ENCODE measurements at places on chromosomes 7 and 10. TPM values are rescaled to one million over a fixed set of nuclear protein-coding genes. Genes with fewer than 3 reads are reported as not detected.

PRSS1 gene
- not detected for total RNA-seq

FAM20C gene
- total RNA-seq = 72.9 TPM

RPEL1 gene
- not detected for total RNA-seq

ZNF736 gene
- total RNA-seq = 7.4 TPM

TRAPPC14 gene
- 4.8 TPM for total RNA-seq

COL17A1 gene
- 1.1 TPM for total RNA-seq

SPRN gene
- 1.6 TPM for total RNA-seq

TMEM196 gene
- total RNA-seq = not detected

OPN1SW gene
- not detected for total RNA-seq

NPY4R gene
- 0.07 TPM for total RNA-seq

ATP5F1C gene
- 117 TPM for total RNA-seq

HMX3 gene
- total RNA-seq = not detected

ADIRF gene
- total RNA-seq = 116 TPM

WDR86 gene
- 0.26 TPM for total RNA-seq

POLL gene
- total RNA-seq = 16.5 TPM

PWWP2B gene
- total RNA-seq = 7.8 TPM

ABCB4 gene
- 0.99 TPM for total RNA-seq

LLCFC1 gene
- total RNA-seq = not detected

EFCAB10 gene
- total RNA-seq = 0.13 TPM

ZNF438 gene
- 3.1 TPM for total RNA-seq

FXYD4 gene
- total RNA-seq = not detected

SLC26A5 gene
- total RNA-seq = not detected

C7orf57 gene
- total RNA-seq = not detected

PPP1R3C gene
- 201 TPM for total RNA-seq

GPNMB gene
- 214 TPM for total RNA-seq

THAP5 gene
- total RNA-seq = 22.1 TPM

CFAP43 gene
- total RNA-seq = 0.52 TPM

NEUROG3 gene
- not detected for total RNA-seq

MXI1 gene
- 47.1 TPM for total RNA-seq

AKR1C8 gene
- not detected for total RNA-seq

FOXI2 gene
- not detected for total RNA-seq

ZCCHC24 gene
- 33.8 TPM for total RNA-seq

KAZALD1 gene
- 26.8 TPM for total RNA-seq

Data from smooth muscle cell of the pulmonary artery (primary cell).